Calu3 (cell line): ENCODE measurements at places on chromosomes 2 and 18. TPM values are rescaled to one million over a fixed set of nuclear protein-coding genes. Genes with fewer than 3 reads are reported as not detected.

- peak; percentile 13 for DNase-seq
These were observed 115.1 kb upstream of the NOSTRIN start for GRCh38 chr2:168687314-168687713.

DNA sequence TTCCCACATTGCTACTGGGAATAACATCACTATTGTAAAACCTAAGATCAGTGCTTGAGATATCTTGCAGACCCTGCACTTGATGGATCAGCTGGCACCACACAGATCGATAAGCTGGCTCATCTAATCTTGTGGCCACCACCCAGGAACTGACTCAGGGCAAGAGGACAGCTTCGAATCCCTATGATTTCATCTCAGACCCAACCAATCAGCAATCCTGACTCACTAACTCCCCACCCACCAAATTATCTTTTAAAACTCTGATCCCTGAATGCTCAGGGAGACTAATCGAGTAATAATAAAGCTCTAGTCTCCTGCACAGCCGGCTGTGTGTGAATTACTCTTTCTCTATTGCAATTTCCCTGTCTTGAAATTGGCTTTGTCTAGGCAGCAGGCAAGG is 11.3 kb upstream of the TEX44 start:
- no peak for DNase-seq

DNA sequence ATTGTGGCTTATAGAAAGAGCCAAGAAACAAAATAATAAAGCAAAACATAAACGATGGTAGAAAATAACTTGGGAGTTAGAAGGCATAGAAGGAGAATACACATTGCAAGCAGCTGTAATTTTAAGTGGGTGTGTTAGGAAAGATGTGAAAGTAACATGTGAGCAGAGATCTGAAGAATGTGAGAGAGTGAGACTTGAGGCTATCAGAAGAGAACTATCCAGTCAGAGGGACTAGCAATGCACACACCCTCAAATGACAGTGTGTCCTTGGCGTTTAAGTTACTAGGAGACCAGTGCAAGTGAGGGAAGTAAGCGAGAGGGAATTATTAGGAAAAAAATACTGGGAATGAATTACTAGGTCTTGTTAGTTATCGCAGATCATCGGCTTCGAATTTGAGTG is 304.9 kb downstream of the DSEL start:
- no peak for DNase-seq

- DNase-seq = peak; percentile 91
These were observed 65.1 kb downstream of the MBP start for GRCh38 chr18:77067291-77068061.

Gene RFTN2
- total RNA-seq = 0.05 and 0.24 TPM in 2 replicates

DNA sequence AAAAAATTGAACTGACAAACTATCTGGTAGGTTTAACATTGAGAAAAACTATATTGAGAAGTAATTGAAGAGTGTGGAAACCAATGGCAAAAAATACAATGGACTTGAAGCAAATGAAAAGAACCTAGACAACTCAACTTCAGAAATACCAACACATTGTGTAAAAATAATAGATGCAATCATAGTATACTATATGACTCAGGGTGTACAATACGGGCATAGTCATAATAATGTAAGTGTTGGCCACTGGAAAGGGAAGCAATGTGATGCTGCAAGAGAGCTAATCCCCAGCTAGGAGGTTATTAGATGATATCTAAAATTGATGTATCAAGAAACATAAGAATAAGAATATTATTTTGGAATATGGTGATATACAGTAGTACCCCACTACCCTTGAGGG is 45.3 kb downstream of the SMAD7 start:
- DNase-seq = no peak

DNA sequence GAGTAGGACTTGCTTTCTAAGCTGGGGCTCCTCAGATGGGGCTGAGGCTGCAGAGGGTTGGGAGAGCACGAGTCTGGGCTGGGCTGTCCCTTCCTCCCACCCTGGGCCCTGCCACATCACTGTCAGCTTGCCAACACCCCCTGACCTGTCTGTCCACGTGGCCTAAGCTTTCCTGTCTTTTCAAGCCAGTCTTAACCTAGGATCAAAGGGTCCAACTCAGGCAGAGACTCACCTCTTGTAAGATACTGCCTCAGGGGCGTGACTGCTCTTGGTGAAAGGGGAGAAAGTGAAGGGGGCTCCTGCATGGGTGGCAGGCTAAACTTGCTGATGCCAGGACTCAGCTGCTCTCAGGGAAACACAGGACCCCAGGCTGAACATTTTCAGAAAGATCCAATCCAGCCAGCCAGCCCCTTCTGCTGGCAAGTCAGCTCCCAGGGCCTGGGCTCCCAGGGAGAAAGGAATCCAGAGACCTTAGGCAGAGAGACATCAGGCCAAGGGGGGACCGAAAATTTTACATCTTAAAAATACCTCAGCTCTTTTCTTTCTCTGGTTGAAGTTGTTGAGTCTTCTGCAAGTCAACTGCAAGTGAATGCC is 144.2 kb upstream of the ID2 start:
- DNase-seq = no peak

DNA sequence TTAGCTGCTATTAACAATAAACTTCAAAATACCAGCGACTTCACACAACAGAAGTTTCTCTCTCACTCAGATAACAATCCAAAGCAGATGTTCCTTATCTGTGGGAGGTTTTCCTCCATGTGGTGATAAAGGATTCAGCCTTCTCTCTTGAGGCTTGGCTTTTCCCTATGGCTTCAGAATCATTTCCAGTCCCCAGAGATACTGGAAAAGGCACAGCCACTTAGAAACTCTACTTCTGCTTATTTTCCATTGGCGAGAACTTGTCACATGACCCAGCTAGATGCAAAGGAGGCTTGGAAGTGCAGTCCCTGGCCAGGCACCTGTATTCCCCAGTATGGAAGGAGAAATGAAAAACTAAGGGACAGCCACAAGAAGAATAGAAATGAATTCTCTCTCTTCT is 344.8 kb downstream of the MTX2 start:
- DNase-seq = no peak

GRCh38 chr2:105804266-105804665 is 59.6 kb downstream of the NCK2 start:
- no peak for DNase-seq

- no peak for DNase-seq
These were observed 154.6 kb downstream of the LOXHD1 start for GRCh38 chr18:46502444-46502843.
